ENCODE measurements at places on chromosomes 6 and 20.
A peak's percentile ranks its signal among the peaks of the same experiment; 100 is the strongest.

GRCh38 chr6:105601541-105602236 lies 198.8 kb upstream of the PREP start:
- DNase-seq = peak; percentile 91

- no peak for DNase-seq
Measured at GRCh38 chr6:42051268-42051653, 937 bp downstream of the TAF8 start.

DNA sequence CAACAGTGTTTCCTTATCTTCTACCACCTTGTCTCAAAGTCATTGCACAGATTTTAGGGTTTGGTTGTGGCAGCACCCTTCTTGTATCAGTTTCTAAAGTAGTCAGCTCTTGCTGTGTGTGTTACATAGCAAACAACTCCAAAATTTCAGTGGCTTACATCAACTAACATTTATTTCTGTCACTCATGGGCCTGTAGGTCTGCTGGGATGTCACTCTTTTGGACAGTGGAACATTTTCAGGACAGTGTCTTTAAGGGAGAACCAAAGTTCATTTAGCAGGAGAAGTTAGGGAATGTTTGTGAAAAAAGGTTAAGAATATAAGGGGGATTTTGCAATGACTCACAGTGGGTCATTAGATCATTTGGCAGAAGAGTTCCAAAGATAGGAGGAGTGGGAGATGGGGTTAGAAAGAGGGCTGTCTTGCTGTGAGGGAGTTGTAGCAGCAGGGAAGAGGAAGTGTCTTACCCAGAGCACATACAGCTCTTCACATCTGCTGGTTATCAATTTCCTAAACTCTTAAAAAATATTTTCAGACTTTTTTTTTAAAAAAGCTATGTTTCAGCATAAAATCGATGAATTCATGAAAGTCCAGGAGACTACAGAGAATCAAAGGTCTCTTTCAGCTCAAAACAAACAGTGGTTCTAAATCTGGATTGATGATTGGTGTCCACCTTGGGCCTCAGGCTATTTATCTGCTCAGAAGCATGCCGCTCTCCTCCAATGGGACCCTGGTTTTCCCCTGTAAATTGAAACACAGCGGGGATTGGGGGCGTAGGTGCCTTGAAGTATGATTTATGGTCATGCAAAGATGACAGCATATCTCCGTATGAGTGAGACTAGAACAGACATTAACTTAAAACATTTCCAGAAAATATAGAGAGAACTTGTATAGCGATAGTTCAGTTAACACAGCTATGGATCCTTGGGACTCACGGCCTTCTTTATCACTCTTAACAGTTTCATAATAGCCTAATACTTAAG lies 117.3 kb downstream of the B3GAT2 start:
- no peak for DNase-seq

DNA sequence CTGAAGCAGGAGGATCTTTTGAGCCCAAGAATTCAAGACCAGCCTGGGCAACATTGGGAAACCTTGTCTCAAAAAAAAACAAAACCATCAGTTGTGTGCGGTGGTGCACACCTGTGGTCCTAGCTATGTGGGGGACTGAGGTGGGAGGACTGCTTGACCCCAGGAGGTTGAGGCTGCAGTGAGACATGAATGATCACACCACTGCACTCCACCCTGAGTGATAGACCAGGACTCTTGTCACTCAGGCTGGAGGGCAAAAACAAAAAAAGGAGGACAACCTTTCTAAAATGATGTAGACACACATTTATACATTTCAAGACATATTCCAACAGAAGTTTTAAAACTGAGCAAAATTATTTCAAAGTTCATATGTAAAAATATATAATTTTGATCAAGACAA lies 45.1 kb downstream of the NOL7 start:
- DNase-seq = no peak

DNA sequence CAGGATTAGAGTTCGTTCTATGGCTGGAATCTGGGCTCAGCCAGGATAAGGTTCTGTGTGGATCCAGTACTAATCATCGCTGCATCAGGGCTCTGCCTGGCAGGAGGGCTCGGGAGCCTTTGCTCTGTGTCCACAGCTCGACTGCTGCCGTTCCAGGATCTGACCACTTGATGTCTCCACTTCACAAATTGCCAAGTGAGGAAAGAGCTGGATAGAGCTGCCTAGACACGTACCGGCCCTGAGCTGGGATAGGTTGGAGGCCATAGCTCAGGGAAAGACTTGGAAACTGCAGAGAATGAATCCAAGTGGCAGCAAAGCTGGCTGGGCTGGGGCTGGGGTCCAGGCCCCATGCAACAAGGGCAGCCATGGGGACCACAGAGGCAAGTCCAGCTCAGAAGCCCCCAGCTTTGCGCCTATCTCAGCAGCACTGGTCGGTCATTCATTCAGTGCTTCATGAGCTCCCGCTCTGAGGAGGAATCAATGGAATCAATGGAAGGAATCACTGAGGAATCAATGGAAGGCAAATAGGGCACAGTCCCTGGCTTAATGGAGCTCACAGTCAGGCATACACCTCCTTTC lies 38.0 kb upstream of the TOP1 start:
- DNase-seq = peak; percentile 69

DNA sequence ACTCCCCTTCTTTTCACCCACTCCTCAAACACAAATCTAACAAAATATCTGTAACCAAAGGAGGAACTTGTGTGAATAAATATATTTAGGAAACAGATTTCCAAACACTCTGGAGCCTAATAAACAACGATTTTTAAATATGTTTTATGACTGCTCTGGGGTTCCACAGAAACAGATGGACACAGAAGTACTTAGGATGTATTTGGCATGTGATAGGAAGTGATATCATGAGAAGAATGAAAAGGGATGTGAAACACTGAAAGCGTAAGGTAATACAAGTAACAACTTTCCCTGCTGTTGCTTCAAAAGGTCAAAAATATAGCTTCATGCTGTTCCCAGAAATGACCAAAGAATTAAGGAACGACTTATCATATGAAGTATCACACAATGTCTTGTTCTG lies 26.1 kb upstream of the ENPP1 start:
- no peak for DNase-seq

GRCh38 chr6:5765141-5765760 lies 241.5 kb downstream of the NRN1 start:
- no peak for DNase-seq

DNA sequence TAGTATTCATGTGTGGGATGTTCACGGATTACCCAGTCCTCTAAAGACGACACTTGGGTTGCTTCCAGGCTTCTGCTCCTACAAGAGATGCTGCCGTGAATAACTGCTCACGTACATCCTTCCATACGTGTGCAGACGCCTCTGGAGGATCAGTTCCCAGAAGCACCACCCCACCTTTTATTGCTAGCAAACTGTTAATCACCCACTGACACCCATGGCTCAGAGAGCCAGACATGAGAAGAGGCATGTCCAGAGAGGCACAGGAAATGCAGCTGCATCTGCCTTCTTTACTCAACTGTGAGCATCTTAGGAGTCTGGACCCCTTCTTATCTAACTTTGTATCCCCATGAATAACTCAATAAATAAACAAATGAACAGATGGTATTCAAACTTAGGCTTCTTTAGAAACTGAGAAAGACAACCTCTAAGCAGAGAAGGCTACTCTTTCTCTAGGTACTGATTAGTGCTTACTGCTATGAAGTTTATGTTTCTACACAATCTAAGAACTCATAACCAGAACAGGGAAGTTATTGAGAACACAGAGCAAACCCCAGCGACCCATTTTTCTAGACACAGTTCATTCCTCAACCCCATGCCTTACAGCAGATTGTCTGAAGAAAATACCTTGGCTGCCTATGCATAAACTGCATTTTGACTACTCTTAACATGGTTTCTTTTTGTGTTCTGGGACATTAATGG lies 228.7 kb upstream of the RREB1 start:
- DNase-seq = no peak
